ENCODE measurements at places on chromosomes 2 and 18.

- DNase-seq, result no peak
These were observed 253.9 kb upstream of the VWC2L start for GRCh38 chr2:214156971-214157370.

- DNase-seq, result no peak
These were observed 57.7 kb downstream of the SLC25A12 start for GRCh38 chr2:171836146-171836910.

DNA sequence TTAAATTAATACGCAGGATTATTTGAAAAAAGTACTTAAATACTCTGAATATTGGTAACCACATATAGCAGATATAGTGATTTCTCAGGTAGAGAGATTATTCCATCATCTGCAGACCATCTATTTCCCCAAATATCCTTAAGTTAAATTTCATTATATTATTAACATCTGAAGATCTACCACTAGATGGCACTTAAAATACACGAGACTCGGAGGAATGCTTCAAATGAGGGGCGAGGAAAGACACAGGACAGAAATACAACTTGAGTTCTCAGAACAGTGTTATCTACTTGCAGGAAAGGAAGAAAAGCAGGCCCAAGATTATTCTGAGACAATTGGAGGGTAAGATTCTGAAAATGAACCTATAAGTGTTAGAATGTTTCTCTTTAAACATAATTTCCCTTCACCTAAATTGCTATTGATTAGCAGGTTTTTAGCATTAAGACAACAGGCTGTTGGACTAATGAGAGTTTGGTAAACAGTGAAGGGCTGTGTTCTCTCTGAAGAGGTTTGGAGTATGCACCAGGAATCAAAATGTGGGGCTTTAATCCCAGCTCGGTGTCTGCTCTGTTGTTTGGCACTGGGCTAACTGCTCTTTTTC, 76.9 kb upstream of the GCFC2 start:
- no peak for DNase-seq

DNA sequence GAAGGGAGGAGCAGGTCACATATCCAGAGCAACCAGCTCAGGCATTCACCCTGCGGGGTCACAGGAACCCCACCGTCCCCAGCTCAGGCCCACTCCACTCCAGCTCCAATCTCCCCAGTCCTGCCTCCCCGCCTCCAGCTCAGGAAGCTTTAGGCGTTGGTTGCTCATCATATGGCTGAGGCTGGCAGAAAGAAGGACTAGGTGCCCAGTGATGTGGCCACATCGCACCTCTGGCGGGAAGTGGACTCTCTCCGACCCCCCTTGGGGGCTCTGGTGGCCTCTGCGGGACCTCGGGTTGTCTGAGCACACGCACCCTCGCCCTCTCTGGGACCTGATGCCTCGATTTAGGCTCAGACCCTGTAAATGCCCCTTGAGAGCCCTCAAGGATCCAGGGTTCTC, 187.7 kb downstream of the ZFP36L2 start:
- no peak for DNase-seq

- no peak for DNase-seq
These were observed 692.1 kb upstream of the CELF4 start for GRCh38 chr18:38257661-38258060.

GRCh38 chr2:37068686-37069085, 15.5 kb downstream of the HEATR5B start:
- DNase-seq, result no peak

- DNase-seq, result no peak
These were observed 1.5 kb downstream of the CRYGC start for GRCh38 chr2:208128136-208128535.

DNA sequence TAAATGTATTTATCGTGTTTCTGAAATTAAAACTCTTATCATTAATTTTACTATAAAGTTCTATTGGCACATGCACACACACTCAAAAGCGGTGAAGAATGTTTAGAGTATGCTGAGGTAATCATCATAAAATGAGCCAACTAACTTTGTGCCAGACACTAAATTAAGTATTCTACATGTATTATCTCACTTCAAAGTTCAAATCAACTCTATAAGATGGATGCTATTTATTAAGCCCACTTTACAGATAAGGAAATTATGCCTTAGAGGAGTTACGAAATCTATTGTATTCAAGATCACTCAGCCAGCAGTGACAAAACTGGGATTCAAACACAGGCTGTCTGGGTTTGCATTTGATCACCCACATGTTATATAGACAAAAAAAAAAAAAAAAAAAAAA, 24.9 kb downstream of the OLA1 start:
- no peak for DNase-seq

GRCh38 chr2:97769308-97769707, 55.9 kb downstream of the ZAP70 start:
- DNase-seq, result no peak

DNA sequence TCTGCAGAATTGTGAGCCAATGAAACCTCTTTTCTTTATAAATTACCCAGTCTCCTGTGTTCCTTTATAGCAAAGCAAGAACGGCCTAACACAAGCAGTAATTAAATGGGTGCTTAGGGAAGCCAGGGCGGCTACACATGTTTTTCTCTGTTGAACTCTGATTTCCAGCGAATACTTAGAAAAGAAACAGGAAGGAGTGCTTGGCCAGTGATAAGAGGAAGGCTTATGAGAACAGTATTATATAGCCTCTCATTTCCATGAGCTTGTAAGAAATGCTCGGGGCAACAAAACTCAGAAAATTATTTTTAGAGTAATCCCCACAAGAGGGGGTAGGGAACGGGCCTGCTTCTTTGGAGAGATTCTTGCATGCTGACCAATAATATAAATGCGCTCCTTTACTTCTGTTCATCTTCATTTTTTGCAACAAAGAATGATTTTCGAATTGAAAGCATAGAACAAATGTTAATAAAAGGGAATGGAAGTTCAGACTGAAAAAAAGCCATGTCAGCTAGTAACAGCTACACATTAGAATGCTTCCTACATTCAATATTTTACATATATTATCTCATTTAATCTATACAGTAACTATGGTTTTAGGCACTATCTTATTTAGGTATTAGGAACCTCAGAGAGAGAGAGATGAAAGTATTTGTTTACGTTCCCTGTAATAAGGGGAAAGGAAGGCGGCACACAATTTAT, 49.7 kb upstream of the CCDC85A start:
- no peak for DNase-seq

- peak; percentile 1 for DNase-seq
These were observed 132.0 kb downstream of the NDUFA10 start for GRCh38 chr2:239893236-239893515.

GRCh38 chr2:50455351-50455939, 576.5 kb downstream of the NRXN1 start:
- DNase-seq, result no peak

DNA sequence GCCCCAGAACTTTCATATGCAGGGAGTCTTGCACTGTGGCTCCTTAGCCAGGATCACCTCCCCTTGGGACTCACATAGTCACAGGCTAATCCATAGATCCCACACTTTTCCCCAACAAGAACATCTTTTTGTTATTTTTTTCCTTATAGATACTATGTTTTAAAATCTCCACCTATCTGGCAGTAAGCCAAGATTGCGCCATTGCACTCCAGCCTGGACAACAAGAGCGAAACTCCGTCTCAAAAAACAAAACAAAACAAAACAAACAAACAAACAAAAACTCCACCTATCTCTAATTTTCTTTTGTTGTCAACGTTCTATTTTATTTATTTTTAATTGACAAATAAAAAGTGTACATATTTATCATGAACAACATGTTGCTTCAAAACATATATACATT, 141.7 kb downstream of the PDE11A start:
- DNase-seq, result no peak

- no peak for DNase-seq
These were observed 10.2 kb downstream of the ZNF516 start for GRCh38 chr18:76484749-76485387.

GRCh38 chr18:32469190-32469651, 1.5 kb downstream of the GAREM1 start:
- DNase-seq, result no peak

GRCh38 chr2:156430236-156430979, 5.8 kb upstream of the GPD2 start:
- DNase-seq, result no peak

All from CD8-positive, alpha-beta T cell (primary cell).